ENCODE measurements at places on chromosomes 4 and X.

DNA sequence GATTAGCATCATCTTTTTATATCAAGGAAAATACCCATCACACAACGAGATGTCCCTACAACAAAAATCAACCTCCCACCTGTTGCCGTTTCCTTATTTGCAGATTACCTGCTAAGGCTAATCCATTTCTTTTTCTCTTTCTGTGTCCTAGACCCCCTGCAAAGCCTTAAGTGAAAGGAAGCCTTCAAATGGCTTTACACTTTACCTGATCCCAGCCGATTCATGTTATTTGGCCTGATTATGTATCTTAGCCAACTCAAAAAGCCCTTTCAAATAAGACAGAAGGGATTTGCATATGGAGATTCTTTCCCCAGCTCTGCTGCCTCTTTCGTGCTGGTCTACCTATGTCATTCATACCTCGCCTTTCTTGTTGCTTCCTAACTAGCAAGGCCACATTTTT, 14.4 kb downstream of the ABCG2 start:
- DNase-seq: no peak

DNA sequence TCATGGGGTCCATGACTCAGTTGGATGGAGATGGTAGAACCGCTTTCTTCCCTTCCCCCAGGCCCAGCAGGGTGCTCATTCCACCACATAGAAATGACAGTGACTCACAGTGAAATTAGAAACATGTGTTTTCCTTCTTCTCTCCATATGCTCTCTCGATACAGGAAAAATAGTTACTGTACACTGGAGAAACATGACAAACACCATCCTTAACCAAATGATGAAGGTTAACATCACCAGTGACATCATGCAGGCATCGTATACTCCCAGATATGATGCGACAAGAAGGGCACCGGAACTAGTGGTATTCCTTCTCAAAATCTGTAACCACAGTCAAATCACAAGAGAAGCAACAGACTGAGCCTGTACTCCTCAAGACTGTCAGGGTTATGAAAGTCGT, 11.7 kb upstream of the RAB40A start:
- no peak for DNase-seq

- DNase-seq: no peak
These were observed 7.6 kb upstream of the UNC5C start for GRCh38 chr4:95556207-95556859.

GRCh38 chrX:45912316-45912715, 632.9 kb downstream of the ZNF674 start:
- no peak for DNase-seq

- no peak for DNase-seq
These were observed 36.2 kb downstream of the DCX start for GRCh38 chrX:111375747-111376146.

DNA sequence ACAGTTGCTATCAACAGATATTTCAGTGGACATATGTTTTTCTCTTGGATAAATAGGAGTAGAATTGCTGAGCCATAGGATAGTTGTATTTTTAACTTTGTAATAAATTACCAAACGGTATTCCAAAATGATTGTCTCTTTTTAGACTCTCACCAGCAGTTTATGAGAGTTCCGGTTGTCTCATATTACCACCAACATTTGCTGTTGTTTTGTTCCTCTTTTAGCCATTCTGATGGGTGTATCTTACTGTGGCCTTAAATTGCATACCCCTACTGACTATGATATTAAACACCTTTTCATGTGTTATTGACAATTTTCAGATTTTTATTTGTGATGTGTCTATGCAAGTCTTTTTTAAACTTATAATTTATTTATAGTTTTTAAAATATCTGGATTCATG, 39.7 kb downstream of the SNX25 start:
- no peak for DNase-seq

DNA sequence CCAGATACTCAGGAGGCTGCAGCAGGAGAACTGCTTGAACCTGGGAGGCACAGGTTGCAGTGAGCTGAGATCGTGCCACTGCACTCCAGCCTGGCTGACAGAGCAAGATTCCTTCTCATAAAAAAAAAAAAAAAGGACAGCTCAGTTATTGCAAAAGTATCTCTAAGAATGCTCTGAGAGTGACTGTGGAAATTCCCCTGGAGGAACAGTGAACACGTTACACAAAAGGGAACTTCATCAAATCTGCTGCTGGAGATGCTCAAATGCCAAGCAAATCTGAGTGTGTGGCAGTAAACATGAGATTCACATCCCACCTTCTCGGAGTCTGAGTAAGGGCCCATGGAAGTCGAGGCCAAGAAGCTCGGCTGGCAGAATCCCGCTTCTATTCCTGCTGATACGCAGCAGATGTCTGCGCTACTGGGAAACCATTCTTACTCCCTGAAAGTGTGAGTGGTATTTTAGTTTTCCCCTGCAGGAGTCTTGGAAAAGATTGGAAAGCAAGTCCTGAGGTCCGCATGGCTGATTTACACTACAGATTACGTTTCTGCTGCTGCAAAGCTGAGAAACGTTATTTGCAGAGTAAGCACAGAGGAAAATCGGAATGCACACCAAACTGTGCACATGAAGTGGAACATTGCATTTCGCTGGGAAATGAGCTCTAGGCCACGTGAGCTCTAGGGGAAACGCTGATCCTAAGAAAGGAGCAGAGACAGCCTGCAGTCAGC, 162.9 kb downstream of the NSUN7 start:
- no peak for DNase-seq

- DNase-seq: no peak
These were observed 83.0 kb upstream of the CLDN34 start for GRCh38 chrX:9884031-9884779.

DNA sequence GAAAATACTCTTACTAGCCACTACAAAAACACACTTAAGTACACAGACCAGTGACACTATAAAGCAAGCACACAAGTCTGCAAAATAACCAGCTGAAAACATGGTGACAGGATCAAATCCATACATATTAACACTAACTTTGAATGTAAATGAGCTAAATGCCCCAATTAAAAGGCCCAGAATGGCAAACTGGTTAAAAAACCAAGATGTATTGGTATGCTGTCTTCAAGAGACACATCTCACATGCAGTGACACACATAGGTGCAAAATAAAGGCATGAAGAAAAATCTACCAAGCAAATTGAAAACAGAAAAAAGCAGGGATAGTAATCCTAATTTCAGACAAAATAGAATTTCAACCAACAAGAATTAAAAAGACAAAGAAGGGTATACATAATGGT, 10.9 kb downstream of the PF4 start:
- no peak for DNase-seq

GRCh38 chr4:123553733-123554637, 157.4 kb downstream of the SPRY1 start:
- no peak for DNase-seq

- no peak for DNase-seq
These were observed 2.9 kb downstream of the IL9R start for GRCh38 chrX:156000361-156000926.

GRCh38 chr4:37476256-37476655, 209.9 kb downstream of the RELL1 start:
- no peak for DNase-seq

GRCh38 chrX:46374371-46374770, 170.8 kb downstream of the ZNF674 start:
- DNase-seq: no peak

- DNase-seq: no peak
These were observed 41.7 kb upstream of the CDKN2AIP start for GRCh38 chr4:183402771-183403170.

DNA sequence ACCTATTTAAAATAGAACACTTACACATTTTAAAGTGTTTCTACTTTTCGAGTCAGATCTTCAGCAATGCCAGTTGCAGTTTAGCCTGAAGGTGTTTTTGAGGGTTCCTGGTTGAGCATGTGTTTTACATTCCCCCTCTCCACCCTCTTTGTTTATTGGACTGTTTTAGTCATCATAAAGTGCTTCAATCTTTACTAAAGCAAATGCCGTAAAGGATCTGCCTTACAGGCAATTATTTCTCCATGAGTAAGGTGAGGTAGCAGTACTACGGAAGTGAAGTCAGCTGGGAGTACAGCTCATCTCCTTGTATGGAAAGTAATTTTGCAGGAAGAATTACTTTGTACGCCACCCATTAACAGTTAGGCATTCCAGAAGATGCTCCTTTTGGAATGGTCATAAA, 36.9 kb downstream of the PDLIM5 start:
- no peak for DNase-seq

- no peak for DNase-seq
These were observed 33.5 kb upstream of the ITM2A start for GRCh38 chrX:79400623-79401022.

DNA sequence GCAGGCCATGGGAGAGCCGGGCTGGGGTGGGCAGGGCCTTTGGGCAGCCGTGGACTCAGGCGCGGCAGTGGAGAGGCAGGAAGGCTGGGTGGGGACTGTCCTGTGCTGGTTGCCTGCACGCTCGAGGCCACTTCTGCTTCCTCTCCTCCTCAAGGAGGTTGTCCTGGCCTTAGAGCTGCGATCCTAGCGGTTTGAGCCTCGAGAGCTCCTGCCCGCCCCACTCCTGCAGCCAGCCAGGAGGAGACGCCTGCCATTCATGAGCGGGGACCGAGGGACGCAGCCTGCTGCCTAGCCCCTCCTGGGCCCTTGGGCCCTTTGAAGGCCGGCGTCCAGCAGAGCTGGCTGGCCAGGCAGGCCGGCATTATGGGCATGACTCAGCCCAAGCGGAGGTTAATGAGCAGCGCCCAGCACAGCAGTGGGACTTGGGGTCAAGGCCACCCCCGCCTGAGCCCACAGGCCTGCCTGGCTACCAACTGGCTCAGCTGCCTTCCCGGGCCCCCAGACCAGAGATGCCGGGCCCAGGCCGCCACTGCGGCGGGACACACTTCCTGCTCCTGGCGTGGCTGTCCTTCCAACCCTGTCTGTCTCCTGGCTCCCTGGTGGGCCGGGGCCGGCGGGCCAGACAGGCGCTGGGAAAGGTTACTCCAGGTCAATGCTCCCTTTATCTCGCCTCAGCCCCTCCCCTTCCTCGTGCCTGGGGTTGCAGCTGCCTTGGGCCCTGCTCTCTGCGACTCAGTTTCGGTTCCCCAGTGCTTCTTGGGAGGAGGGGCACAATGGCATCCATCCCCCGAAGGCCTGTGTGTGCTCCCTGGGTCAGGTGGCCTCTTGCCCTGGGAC, 1.8 kb downstream of the ABCD1 start:
- DNase-seq: no peak

- DNase-seq: no peak
These were observed 48.7 kb upstream of the FGF16 start for GRCh38 chrX:77398330-77398954.

- DNase-seq: no peak
These were observed 187.7 kb upstream of the GATB start for GRCh38 chr4:151948351-151949016.

GRCh38 chr4:76943790-76944189, 5.8 kb upstream of the SEPTIN11 start:
- DNase-seq: no peak

- DNase-seq: no peak
These were observed 218.7 kb downstream of the MAPK10 start for GRCh38 chr4:86141161-86141560.

GRCh38 chr4:123291329-123291728, 105.3 kb upstream of the SPRY1 start:
- DNase-seq: no peak

DNA sequence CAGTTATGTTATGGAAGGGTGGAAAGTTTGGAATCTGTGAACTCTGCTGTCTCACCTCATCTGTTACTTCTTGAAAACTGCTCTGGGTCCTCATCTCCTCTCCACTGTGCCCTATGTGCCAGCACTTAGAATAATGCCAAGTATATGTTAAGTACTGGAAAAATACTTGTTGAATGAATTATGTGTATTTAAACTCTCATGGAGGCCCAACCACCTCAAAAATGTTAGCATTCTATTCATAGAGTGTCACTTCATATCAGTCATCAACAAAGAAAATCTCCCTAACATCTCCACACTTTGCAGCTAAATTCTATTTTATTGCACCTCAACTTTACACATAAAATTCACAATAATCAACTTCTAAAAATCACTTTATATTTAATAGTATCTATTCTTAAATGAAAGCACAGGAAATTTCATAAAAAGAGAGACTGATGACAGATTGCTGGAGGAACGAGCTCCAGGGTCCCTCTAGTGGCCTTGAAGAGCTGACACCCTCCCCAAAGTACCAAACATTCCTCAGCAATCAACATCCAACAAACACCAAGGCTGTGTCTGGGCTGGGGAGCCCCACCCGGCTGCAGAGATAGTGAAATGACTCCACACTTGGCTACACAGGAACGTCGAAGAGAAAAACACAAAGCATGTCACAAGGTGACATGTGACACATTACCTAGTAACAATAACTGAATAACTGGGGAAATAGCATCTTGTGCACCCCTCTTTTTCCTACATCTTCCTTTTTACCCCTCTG, 45.8 kb downstream of the SLC39A8 start:
- no peak for DNase-seq

GRCh38 chr4:110489901-110490508, 14.1 kb downstream of the ENPEP start:
- no peak for DNase-seq

DNA sequence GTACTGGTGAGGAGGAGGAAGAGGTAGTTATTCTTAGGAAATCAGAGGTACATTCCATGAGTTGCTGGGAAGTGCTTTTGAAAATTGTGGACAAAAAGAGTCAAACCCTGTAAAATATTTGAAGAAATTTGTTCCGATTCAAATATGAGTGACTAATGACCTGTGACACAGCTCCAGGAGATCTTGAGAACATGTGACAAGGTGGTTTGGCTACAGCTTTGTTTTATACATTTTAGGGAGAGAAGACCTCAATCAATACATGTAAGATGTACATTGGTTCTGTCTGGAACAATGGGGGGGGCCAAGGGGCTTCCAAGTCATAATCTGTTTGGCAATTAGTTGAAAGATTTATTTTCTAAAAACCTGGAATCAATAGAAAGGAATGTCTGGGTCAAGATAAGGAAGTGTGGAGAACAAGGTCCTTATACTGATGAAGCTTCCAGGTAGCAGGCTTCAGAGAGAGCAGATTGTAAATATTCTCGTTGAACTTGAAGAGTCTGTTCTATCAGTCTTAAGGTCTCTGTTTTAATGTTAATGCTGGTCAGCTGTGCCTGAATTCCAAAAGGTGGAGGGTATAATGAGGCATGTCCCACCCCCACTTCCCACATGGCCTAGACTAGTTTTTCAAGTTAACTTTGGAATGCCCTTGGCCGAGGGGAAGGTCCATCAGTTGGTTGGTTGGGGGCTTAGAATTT, 15.5 kb upstream of the DAPP1 start:
- DNase-seq: no peak

- DNase-seq: no peak
These were observed 23.4 kb downstream of the PGAM4 start for GRCh38 chrX:77945910-77946545.

DNA sequence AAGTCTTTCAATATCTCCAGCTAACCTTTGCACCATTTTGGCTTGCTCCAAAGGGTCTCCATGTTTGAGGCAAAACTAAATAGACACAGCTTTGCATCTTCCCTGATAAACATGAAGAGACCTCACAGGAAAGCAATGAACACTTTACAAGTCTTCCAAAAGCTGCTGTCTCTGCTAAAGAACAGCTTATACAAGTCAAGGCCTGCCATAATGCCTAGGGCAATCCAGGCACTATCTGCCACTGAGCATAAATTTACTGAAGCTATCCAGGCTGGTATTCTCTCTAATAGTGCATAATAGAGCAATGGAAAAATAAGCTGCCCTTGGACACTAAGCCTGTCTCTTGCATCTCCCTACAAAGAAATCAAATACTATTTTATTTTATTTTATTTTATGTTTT, 60.1 kb upstream of the S100G start:
- no peak for DNase-seq

All from NCI-H2107 (cell line).